ENCODE measurements at places on chromosomes 6 and 20.
A peak's percentile ranks its signal among the peaks of the same experiment; 100 is the strongest.

- no peak overlapping the region for H3K27ac ChIP-seq
- H3K4me3 ChIP-seq = no peak overlapping the region
- DNase-seq = no peak
- peaks cover 9% of the 10 kb centered on the region for H3K4me1 ChIP-seq
- H3K36me3 ChIP-seq = no peaks in the 10 kb centered on the region
- H3K27me3 ChIP-seq = peaks cover 15% of the 10 kb centered on the region
These were observed 147.2 kb upstream of the RPS6KA2 start for GRCh38 chr6:166774292-166774691.

DNA sequence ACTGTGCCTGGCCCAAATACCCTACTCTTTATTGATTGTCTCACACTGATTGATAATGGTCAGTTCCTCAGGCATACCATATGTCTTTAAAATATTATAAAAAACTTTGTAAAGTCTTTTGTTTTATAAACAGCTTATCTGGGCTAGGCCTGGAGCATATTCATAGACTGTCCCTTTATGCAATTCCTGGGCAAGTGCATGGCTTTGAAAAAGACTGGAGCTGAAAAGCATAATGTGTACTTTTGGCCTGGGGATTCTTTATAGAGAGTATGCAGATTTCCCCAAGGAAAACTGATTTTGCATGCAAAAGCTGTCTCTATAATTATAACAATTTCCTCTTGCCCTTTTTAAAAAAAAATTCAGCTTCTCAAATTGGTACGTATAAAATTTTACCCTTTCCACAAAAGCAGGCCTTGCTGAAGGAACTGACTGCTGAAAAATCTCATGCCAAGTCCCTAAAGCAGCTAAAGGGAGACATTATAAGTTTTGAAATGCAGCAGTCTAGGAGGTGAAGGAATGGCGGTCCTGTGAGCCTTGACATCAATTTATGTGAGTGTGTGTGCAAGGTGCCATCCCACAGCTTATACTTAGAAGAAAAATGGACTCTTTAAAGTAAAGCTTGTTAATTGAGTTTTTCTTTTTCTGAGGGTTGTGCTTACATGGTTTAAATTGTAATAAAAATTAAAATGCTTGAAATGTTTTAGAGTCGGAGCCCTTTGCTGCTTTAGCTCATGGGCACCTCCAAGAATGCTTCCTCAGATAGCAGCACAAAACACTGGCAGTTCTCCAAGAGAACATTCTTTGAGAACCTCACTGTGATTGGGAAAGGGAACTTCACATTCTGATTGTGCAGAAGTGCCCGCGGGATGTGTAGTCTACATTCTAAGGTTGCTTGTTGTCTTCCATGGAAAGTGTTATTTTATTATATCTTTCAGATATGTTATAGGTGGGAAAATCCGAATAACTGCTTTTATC is 43.9 kb downstream of the PLCB4 start:
- no peak overlapping the region for H3K27ac ChIP-seq
- H3K27me3 ChIP-seq = no peaks in the 10 kb centered on the region

GRCh38 chr20:31833130-31833930 is 12.1 kb downstream of the FOXS1 start:
- H3K4me3 ChIP-seq = no peak overlapping the region
- no peak overlapping the region for H3K27ac ChIP-seq
- H3K27me3 ChIP-seq = no peaks in the 10 kb centered on the region
- H3K4me1 ChIP-seq = peaks cover 15% of the 10 kb centered on the region
- H3K36me3 ChIP-seq = no peaks in the 10 kb centered on the region

- peak overlapping the region; percentile 100 for H3K27ac ChIP-seq
- H3K36me3 ChIP-seq = peaks cover 20% of the 10 kb centered on the region
- no peaks in the 10 kb centered on the region for H3K27me3 ChIP-seq
- peak overlapping the region; percentile 98 for H3K4me3 ChIP-seq
- DNase-seq = no peak
- H3K4me1 ChIP-seq = peaks cover 18% of the 10 kb centered on the region
These were observed 892 bp upstream of the DXO start for GRCh38 chr6:31972709-31973350.

DNA sequence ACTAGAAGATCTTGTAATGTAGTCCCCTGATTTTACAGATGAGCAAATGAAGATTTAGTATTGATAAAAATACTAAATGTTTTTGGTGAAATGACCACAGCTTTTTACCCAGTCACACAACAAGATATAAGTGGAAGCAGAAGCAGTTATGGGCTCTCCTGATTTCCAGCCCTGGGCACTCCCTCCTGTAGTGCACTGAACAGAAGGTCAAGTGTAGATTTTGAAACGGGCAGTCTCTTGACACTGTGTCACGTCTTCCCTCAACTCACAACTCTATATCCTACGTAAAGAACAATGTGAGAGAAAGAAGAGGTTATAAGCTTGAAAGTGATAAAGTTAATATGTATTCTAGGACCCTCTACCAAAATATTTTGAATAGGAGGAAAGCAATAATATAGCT is 23.3 kb downstream of the TMEM200A start:
- H3K4me3 ChIP-seq = no peak overlapping the region
- peaks cover 29% of the 10 kb centered on the region for H3K27me3 ChIP-seq
- H3K4me1 ChIP-seq = no peaks in the 10 kb centered on the region
- no peak for DNase-seq
- peaks cover 2% of the 10 kb centered on the region for H3K36me3 ChIP-seq
- no peak overlapping the region for H3K27ac ChIP-seq

- H3K4me3 ChIP-seq = peak overlapping the region; percentile 84
- no peak for DNase-seq
- peak overlapping the region; percentile 97 for H3K27ac ChIP-seq
- H3K27me3 ChIP-seq = no peaks in the 10 kb centered on the region
These were observed 18.0 kb upstream of the SLCO4A1 start for GRCh38 chr20:62624325-62624690.

- H3K4me1 ChIP-seq = no peaks in the 10 kb centered on the region
- H3K27me3 ChIP-seq = no peaks in the 10 kb centered on the region
- no peak overlapping the region for H3K27ac ChIP-seq
- no peak overlapping the region for H3K4me3 ChIP-seq
These were observed 970.0 kb upstream of the SLC35B3 start for GRCh38 chr6:9405369-9405768.

- no peak overlapping the region for H3K27ac ChIP-seq
- no peaks in the 10 kb centered on the region for H3K4me1 ChIP-seq
- peaks cover 10% of the 10 kb centered on the region for H3K27me3 ChIP-seq
These were observed 152.9 kb downstream of the SIM1 start for GRCh38 chr6:100311707-100312251.

DNA sequence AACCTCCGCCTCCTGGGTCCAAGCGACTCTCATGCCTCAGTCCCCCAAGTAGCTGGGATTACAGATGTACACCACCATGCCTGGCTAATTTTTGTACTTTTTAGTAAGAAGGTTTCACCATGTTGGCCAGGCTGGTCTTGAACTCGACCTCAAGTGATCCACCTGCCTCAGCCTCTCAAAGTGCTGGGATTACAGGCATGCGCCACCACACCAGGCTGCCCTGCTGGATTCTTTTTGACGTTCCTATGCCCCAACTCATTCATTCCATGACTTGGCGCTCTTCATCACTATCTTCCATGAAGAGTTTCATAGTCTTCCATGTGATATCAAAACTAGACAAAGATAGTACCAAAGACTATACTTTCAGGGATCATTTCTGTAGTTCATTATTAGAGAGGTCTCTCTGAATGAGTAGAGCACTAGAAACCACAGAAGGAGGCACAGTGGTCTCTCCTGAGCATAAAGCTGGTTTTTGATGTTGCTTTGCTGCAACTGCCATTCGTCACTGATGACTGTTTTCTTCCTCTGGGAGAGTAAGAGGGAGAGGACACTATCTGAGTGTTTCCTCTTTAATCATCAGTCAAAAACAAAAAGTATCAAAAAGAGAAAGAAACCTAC is 23.5 kb downstream of the DNAAF9 start:
- H3K27ac ChIP-seq = peak overlapping the region; percentile 31
- H3K36me3 ChIP-seq = peaks cover 16% of the 10 kb centered on the region
- H3K27me3 ChIP-seq = peaks cover 6% of the 10 kb centered on the region
- peak overlapping the region; percentile 24 for H3K4me3 ChIP-seq
- DNase-seq = peak; percentile 57
- peaks cover 10% of the 10 kb centered on the region for H3K4me1 ChIP-seq

DNA sequence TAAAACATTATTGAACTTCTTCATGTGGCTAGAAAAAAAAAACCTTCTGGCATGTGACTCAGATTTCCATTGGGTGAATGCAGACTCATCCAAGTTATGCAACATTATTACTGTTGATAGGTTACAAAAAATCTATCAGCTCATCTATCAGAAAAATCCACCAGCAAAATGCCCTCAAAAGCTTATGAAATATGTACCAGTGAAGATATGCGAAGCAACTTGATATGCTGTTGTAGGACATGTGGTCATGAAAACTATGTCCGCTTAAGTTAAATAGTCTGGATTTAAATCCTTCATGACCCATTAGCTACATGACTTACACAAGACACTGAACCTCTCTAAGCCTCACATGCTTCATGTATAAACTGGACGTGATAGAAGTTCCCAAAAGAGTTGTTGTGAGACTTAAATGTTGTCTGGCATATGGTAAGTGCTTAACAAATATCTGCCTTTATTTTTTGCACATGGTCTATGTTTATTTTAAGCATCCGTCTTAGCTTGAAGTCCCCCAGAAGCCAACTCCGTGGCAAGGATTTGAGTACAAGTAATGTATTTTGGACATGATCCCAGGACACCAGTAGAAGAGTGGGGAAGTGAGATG is 12.5 kb upstream of the BFSP1 start:
- no peak for DNase-seq
- H3K36me3 ChIP-seq = no peaks in the 10 kb centered on the region
- H3K4me1 ChIP-seq = peaks cover 2% of the 10 kb centered on the region
- H3K27ac ChIP-seq = no peak overlapping the region
- H3K27me3 ChIP-seq = peaks cover 62% of the 10 kb centered on the region

DNA sequence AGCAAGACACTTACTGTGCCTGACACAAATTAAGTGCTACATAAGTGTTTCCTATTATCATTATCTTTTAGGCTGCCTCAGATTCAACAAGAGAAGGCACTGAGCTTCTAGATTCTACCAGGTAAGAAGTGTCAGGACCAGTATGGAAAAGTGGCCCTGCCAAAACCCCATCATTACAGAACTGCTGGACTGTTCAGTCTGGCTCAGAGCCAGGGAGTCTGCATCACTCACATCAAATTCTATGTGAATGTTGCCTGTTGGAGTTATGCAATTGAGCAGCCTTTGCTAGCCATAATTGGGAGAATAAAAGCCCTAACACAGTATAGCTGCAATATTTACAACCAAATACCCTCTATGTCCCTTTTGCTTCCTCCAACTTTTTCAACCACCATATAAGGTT is 70.9 kb downstream of the ATG5 start:
- H3K4me1 ChIP-seq = peaks cover 14% of the 10 kb centered on the region
- peaks cover 7% of the 10 kb centered on the region for H3K36me3 ChIP-seq
- H3K4me3 ChIP-seq = no peak overlapping the region
- no peak for DNase-seq
- no peaks in the 10 kb centered on the region for H3K27me3 ChIP-seq

GRCh38 chr6:13239530-13240455 is 88.5 kb downstream of the TBC1D7 start:
- H3K27ac ChIP-seq = no peak overlapping the region
- no peak for DNase-seq
- H3K27me3 ChIP-seq = peaks cover 13% of the 10 kb centered on the region
- H3K4me3 ChIP-seq = no peak overlapping the region
- H3K4me1 ChIP-seq = no peaks in the 10 kb centered on the region
- no peaks in the 10 kb centered on the region for H3K36me3 ChIP-seq

DNA sequence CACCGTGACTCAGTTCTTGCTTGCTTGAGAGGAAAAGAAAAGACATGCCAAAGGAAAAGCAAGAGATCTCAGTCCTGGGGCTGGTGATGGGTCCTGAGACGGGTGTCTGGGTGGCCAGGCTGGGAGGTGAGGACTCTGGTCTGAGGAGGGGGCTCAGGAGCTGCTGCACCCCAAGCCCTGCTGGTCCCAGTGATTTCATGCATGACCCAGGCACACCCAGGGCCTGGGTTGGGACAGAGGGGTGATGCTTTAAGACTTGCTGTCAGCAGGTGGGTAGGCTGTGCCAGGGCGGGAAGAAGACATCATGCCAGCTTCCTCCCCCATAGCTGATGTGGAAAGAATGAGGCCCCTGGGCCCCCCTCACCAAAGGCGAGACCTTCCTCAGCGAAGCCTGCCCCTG is 65.1 kb upstream of the PMEPA1 start:
- no peak overlapping the region for H3K27ac ChIP-seq
- no peaks in the 10 kb centered on the region for H3K36me3 ChIP-seq
- no peak overlapping the region for H3K4me3 ChIP-seq
- peaks cover 7% of the 10 kb centered on the region for H3K4me1 ChIP-seq
- H3K27me3 ChIP-seq = peaks cover 3% of the 10 kb centered on the region

GRCh38 chr20:10551732-10552724 is 116.9 kb downstream of the SLX4IP start:
- DNase-seq = peak; percentile 27
- no peaks in the 10 kb centered on the region for H3K36me3 ChIP-seq
- H3K4me1 ChIP-seq = peaks cover 31% of the 10 kb centered on the region
- no peak overlapping the region for H3K4me3 ChIP-seq
- H3K27me3 ChIP-seq = no peaks in the 10 kb centered on the region

DNA sequence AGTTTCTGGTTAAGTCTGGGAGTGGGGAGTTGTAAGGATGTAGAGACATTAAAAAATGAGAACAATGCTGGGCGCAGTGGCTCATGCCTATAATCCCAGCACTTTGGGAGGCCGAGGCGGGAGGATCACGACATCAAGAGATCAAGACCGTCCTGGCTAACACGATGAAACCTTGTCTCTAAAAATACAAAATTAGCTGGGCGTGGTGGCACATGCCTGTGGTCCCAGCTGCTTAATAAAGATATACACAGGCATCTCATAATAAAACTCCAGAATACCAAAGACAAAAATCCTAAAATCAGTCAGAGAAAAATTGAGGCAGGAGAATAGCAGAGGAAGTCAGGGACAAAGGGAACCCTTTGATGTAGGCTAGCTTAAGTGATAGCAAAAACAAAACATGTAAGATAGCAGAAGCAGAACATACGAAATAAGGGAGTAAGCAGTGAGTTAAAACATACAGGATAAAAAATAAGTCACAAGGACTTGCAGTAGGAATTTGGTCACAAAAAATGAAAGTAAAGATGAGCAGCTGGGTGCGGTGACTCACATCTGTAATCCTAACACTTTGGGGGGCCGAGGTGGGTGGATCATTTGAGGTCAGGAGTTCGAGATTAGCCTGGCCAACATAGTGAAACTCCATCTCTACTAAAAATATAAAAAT is 23.6 kb downstream of the DDX43 start:
- no peak for DNase-seq
- peaks cover 19% of the 10 kb centered on the region for H3K4me1 ChIP-seq
- H3K36me3 ChIP-seq = peaks cover 62% of the 10 kb centered on the region
- no peaks in the 10 kb centered on the region for H3K27me3 ChIP-seq
- H3K27ac ChIP-seq = peak overlapping the region; percentile 42

DNA sequence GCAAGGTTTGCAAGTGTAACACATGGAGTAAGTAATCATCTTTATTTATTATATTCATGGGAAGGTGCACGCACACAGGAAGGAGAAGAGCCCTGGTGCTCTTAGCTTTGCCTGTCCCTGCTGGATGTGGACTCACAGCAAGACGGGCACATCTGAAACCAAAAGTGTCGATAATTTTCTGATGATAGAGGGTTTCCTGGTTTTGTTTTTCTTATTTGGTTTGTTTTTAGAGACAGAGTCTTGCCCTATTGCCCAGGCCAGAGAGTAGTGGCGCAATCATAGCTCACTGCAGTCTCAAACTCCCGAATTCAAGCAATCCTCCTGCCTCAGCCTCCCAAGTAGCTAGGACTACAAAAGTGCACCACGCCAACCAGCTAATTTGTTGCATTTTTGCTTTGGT is 7.8 kb upstream of the KHDC1L start:
- H3K4me3 ChIP-seq = no peak overlapping the region
- H3K27me3 ChIP-seq = no peaks in the 10 kb centered on the region
- H3K27ac ChIP-seq = no peak overlapping the region
- no peaks in the 10 kb centered on the region for H3K36me3 ChIP-seq

All from T-helper 2 cell treated with Interferon-gamma antibody and Interleukin-4, amounts not matched to agents 5 μg/mL and 100 μg/mL, for 36 hours (primary cell).